ENCODE measurements at places on chromosomes 5 and 9.

- no peak for DNase-seq
Observed at GRCh38 chr5:155850370-155850769, 476.6 kb upstream of the SGCD start.

DNA sequence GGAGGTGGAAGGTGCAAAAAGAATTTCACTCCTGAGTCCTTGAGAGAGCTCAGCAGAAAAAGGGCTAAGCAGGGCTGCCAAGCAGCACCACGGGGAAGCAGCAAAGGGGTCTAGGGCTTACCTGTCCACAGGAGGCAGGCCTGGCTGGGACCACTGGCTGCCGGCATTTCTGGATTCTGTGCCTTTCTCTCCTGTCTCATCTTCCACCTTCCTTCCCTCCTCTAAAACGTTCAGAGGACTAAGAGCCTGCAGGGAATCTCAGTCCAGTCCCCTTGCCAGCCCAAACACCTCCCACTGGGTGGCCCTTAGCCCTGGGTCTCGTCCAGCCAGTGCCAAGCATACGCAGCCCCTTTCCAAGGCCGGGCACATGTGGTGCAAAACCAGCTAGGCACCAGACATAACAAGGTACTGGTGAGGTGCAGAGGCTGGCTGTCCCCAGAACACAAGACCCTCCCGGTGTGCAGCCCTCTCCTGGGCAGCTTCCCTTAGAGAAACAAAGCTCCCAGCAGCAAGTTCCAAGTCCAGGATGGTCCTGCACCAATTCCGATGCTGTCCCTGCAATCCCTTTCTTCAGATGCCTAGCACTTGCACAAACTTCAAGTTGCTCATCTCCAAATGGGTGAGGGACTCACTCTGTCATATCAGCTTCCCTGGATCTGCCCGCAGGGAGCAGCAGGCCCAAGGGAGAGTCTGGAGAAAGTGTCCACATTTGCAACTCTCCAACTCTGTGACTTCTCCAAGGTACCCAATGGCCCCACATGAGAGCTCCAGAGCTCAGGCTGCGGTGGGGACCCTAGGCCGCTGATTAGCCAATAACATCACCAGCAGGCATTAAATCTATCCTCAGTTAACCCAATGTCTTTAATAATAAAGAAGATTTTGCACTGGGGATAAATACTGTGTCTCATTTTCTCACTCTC is 126.3 kb downstream of the C5orf15 start:
- DNase-seq = no peak

- DNase-seq = no peak
Observed at GRCh38 chr5:66742083-66742895, 146.1 kb downstream of the MAST4 start.

DNA sequence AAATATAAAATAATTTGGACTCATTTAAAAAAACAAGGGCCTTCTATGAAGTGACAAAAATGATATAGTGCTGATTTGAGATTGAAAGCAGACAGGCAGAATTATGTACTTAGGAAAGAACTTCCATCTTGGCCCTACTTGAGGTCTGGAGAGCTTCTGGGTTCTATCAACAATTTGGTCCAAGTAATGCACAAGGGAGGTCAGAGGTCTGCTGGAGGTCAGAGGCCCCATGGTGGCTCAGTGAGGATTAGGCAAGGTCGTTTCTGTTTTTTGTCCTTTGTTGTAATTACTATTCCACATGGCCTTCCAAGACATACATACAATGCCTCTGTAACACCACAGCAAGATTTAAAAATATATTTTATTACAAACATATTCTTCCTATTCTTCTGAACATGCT is 37.2 kb downstream of the NUDT12 start:
- DNase-seq = no peak

DNA sequence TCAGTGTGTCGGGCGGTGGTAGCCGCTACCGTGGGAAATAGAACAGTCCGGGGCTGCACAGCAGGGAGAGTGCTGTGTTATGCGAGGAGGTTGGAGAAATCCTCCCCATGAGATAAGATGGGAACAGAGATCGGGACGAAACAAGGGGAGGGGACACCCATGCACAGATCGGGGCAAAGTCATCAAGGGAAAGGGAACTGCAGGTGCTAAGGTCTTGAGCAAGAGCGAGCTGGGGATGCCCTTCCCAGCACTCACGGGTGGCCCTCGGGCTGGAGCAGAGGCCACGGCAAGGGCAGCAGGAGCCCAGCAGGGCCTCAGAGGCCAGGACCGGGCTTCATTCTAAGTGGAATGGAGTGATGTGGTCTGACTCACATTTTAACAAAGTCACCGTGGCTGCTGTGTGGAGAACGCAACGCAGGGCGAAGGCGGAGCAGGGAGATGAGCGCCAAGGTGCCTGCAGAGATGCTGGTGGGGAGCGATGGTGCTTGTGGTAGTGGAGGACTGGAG is 7.7 kb downstream of the IL13 start:
- DNase-seq = no peak

GRCh38 chr9:35842020-35842745 is 13.2 kb downstream of the TMEM8B start:
- DNase-seq = no peak

DNA sequence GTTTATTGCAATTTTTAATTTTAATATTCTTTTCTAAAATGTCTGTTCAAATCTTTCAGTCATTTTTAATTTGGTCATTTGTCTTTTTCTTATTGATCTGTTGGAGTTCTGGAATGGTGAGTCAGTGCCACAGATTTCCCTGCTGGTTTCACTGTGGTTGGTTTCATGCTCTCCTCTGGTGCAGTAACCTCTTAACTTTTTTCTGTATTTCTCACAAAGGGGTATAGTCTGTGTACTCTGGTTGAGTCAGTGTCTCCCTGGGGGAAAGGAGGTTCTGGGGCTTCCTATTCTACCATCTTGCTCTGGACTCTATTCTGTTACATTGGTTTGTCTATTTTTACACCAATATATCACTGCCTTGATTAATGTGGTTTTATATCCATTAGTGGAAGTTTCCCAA is 178.8 kb downstream of the CSNK1G3 start:
- DNase-seq = no peak

GRCh38 chr9:125988479-125989050 is 241.4 kb downstream of the PBX3 start:
- DNase-seq = no peak

GRCh38 chr5:121968910-121969607 is 7.3 kb downstream of the SRFBP1 start:
- DNase-seq = no peak
